ENCODE measurements at places on chromosomes 5 and 9.

GRCh38 chr5:97182571-97183099, 412 bp downstream of the RIOK2 start:
- DNase-seq: no peak

- DNase-seq: no peak
Measured at GRCh38 chr5:150400316-150401075, 12.2 kb downstream of the CD74 start.

- DNase-seq: no peak
Measured at GRCh38 chr5:158451993-158452672, 593.2 kb upstream of the CLINT1 start.

DNA sequence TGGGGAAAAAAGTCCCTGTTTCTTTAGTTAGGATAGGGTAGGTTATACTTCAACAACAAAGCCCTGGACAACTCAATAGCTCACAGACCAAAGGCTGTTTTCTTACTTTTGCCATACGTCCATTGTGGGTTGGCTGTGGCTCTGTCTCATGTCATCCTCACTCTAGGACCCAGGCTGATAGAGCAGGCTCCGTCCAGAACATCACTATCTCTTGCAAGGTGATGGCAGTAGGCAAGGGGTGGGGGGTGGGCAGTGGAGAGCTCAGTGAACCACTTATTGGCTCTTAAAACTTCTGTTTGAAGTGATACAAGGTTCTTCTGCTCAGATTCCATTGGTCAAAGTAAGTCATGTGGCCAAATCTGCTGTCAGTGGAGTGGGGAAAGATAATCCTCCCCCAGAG, 126.4 kb downstream of the CMYA5 start:
- no peak for DNase-seq

- DNase-seq: no peak
Measured at GRCh38 chr9:100602342-100602801, 24.5 kb downstream of the CAVIN4 start.

DNA sequence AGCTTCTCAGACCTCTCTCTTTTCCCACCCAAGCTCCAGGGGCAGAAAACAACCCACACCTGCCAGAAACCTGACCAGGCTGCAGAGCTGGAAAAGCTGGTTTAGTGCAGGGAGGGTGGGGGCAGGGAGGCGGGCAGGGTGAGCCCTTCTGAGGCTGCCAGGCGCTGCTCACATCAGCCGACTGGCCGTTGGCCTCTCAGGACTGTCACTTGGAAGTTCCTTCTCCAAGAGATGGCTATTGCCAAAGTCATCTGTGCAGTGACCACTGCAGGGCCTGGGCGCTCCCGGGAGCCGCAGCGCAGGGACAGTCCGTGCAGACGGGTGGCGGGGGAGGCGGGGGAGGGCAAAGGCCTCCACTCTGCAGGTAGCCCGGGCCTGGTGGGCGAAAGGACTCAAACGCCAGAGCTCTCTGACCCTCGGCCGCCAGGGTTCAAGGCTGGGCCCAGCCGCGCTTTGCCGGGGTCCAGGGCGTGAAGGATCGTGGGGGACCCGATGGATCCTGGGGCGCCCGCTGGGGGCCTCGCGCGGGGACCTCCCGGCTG, 205.0 kb upstream of the IER5L start:
- no peak for DNase-seq

- no peak for DNase-seq
Measured at GRCh38 chr9:128259156-128259555, 16.7 kb downstream of the GOLGA2 start.

DNA sequence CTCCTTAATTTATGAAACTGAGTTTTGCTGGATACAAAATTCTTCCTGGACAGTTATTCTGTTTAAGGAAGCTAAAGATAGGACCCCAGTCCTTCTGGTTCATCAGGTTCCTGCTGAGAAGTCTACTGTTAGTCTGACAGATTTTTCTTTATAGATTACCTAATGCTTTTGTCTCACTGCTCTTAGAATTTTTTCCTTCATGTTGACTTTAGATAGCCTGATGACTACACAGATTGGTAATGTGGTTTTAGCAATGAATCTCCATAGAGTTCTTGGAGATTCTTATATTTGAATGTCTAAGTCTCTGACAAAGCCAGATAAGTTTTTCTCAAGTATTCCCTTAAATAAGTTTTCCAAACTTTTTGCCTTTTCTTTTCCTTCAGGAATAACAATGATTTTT, 419.7 kb downstream of the CDH10 start:
- no peak for DNase-seq

- DNase-seq: no peak
Measured at GRCh38 chr5:180472269-180472668, 21.9 kb upstream of the CNOT6 start.

- no peak for DNase-seq
Measured at GRCh38 chr5:165457859-165458481, 1952.6 kb downstream of the MAT2B start.

Measured in stimulated activated CD4-positive, alpha-beta T cell treated with anti-CD3 and anti-CD28 coated beads, Interleukin-4, amount 100 ng/mL, for 4 hours (primary cell).